ENCODE measurements at places on chromosomes 3 and 15.
A peak's percentile ranks its signal among the peaks of the same experiment; 100 is the strongest.

DNA sequence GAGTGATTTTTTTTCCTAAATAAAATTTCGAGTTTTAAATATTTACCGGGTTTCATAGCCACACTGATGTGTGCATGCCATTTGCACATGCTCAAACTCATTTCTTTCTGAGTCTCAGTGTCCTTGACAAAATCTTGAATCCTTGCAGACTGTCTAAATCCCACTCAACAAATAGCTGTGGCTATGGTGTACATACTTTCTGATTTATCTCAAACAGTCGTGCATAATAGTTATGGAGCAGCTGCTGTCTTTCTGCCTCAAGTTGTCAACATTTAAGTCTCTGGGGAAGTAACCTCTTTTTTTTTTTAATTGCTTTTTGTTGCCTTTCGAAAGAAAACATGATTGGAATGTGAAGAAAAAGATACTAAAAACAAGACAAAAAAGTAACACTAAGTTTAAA is 52.8 kb upstream of the UTS2B start:
- DNase-seq, result no peak

GRCh38 chr3:184428561-184429175 is 48.8 kb downstream of the CHRD start:
- DNase-seq, result no peak

DNA sequence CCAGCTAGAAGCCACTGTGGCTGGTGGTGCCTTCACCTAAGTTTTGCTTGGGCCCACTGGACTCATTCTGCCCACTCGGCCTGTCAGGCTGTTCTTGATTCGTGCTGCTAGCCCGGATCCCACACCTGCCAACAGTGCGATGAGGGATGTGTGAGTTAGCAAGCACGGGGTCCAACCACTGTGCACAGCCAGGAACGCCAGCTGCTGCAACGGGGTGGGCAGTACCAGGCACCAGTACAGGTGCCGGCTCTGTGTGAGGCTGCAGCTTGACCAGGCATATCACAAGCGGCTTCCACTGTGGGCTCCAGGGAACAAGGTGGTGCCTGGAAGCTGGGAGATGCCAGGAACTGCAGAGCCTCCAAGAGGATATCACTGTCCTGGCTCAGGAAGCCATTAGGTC is 481.2 kb downstream of the OTOL1 start:
- no peak for DNase-seq

DNA sequence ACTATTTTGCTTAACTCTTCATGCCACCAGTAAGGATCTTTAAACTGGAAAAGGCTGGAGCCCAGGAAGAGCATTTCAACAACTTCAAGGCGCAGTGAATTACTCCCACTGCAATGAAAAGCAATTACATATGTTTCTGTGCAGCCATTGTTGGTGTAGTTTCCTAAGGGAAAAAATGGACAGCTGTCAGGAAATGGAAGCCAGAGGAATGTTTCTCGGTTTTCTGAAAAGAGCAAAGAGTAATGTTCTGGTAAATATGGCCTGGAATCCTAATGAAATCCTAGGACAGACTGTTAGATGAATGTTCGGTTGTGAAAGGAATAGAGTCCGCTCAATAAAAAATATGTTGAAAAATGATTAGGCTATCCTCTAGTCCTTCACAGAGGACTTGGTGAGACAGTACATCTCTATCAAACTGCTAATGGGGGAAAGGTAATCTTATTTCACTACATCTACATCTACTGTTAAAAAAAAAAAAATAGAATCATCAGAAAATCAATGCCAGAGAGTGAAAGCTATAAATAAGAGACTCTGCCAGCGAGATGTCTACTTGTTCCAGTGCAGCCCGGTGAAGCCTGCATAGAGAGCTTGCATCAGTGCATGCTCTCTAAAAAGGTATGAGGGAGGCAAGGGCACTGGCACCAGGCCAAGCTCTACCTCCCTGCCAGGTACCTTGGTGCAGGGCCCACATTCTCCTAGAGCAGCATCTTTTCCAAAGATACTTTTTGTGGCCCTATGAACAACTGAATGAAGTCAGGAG is 68.2 kb upstream of the TJP1 start:
- no peak for DNase-seq

DNA sequence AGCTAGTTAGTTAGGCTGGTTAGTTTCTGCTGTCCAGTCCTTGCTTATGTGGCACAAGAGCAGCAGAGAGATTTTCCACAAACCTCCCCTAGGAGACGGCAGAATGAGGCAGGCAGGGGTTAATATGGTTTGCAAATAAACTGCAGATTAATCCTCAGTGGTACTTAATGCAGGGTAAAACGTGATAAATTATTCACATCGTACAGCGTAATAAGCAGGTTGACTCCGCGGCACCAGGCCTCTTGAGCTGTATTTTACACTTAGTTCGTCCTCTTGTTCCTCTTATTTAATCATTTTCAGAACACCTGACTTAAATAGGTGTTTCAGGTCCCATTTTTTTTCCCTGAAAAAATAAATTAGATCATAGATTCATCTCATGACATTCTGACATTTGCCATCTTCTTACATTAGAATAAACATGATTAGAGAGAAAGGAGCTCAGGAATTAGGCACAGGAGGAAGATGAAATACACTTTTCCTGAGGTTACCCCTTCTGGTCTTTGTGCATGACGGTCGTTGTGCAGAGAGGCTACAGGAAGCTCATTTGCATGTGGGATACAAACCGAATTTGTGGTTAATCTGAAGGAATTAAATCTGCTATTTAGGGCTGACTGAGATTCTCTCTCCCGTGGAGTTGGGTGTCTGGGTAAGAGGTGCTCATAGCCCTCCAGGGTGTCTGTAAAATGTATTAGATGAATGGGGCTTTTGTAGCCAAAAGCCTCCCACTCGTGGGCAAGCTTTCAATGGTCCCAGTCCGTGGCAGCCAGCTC is 27.1 kb upstream of the VPS8 start:
- no peak for DNase-seq

DNA sequence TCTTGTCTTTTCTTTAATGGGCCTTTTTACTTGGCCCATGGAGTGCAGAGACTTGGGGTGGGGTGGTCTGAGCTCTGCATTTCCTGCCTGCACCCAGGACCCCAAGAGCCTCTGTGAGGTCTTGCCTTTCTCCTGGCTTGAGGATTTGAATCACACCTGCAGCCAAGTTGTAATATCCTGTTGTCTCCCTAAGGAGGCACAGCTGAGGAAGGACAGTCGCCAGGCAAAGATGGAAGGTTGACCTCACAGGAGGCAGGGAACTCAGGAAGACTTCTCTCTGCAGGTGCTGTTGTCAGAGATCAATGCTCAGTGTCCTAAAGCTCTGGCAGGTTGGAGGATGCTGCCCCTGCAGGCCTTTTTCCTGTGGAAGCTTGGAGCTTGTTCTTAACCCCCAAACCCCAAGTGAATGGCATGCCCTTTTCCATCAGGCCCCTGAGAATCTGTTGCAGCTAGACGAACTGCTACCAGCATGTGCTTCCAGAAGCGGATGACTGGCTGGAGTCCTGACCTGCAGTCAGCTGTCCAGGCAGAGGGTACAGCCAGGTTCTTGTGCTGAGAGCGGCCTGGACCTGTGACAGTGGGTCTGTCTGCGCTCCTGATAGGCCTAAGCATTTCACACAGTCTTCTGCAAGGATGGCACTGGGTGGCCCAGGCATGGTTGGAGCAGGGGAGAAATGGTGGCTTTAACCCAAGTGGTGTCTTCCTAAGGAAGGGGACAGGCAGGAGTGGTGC is 120.0 kb downstream of the EEFSEC start:
- DNase-seq, result no peak

- no peak for DNase-seq
These were observed 71.9 kb downstream of the CMTM8 start for GRCh38 chr3:32310336-32310735.

DNA sequence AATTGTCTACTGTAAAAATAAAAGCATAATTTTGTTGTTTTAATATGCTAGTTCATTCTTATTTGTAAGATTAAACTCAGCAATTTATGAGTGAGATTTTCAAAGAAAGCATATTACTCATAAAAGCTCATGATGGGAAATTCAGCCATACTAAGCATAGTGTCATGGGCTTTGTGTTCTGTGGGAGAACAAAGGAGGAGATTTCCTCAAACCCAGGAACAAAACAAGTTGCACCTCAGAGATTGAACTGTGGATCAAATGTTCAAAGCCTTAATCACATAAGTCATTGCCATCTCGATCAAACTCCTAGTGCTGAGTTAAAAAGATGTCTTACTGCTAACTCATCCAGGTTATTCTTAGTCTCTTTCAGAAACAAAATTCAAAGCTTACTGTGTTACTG is 85.6 kb upstream of the PDZRN3 start:
- no peak for DNase-seq

DNA sequence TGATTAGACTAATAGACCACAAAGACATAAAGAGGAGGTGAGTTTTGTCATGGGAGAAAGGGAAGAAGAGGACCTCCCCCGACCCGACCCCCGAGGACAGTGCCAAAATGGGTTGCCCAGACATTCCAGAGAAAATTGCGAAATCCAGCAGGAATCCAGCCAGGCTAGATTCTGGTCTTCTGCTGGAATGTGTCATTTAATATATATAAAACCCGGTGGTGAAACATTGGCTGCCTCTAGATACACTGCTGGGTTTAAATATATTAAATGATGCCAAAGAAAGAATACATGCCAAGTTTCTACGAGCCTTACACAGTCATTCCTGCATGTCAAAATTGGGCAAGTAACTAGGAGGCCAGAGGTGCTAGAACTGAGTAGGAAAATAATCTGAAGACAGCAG is 45.3 kb upstream of the SPESP1 start:
- DNase-seq, result no peak

- no peak for DNase-seq
These were observed 61.4 kb downstream of the SMAD6 start for GRCh38 chr15:66763186-66764071.

DNA sequence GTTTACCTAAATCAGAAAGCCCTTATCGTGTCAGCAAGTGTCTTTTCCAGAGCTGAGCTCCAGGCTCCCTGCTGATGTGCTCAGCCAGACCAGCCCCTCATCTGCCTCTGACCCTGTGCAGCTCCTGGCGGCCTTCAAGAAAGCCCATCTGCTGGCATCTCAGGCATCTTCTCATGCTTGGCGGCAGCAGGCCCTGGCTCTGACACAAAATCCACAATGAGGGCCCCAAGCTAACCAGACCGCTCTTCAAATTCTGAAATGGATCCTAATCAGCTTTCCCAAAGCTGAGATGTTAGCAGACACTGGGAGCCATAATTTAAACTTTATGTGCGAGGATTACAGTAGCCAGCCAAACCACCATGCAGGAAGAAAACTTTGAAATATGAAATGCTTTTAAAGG is 50.8 kb upstream of the CTDSPL start:
- DNase-seq, result no peak

- DNase-seq, result no peak
These were observed 176.6 kb downstream of the KLF13 start for GRCh38 chr15:31503256-31503655.

- DNase-seq, result no peak
These were observed 10.1 kb upstream of the CHCHD6 start for GRCh38 chr3:126693921-126694320.

GRCh38 chr3:43043071-43043766 is 62.7 kb downstream of the POMGNT2 start:
- no peak for DNase-seq

DNA sequence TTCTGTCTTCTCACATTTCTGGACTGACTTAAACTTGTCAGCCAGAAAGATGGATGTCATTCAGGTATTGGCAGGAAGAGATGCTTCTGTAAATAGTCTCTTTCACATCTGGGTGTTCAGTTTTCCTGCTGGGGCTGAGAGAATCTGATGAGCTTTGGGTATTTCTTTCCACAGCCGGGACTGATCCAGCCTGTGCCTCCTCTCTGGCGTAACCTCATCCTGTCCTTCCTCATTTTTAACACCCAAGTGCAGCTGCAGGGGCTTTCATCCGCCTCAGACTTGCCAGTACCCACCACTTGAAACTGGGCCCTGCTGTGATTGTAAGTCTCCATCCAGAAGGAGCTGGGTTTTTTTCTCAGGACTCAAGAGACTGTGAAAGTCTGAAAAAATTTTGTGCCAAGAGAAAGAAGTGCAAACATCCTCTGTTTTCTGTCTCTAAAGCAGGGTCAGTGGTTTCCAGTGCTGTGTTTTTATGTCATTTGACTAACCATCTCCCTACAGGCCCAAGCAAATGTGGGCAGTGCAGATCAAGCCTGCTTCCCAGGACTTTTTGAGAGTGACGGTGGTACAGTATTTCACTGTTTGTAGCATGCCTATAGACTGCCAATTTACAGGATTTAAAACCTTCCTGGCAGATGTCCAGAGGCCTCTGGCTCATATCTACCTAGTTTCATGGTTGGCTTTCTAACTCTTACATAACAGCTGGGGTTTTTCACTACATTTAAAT is 342.7 kb downstream of the PTPRG start:
- DNase-seq, result peak; percentile 16

GRCh38 chr3:185724761-185725160 is 100.1 kb downstream of the IGF2BP2 start:
- no peak for DNase-seq

GRCh38 chr3:114394551-114394950 is 100.7 kb downstream of the TIGIT start:
- DNase-seq, result no peak

GRCh38 chr15:62666046-62666445 is 376.5 kb upstream of the TPM1 start:
- DNase-seq, result no peak

DNA sequence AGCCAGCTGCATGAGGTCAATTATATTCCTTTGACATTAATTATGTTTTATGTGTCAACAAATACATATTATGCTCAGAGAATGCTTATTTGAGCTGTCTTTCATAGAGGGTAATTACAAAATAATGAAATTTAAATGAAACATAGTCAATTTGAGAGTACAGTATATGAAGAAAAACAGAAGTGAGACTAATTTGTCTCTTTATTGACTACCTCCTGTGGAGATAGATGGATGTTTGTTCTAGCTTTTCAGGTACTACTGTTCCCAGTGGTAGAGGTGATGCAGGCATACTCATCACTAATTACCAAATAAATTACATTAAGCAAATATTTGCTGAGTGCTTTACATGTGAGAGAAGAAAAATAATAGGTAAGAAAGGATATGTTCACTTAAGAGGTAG is 1129.6 kb downstream of the OTOL1 start:
- DNase-seq, result no peak

GRCh38 chr3:184405075-184406030 is 25.5 kb downstream of the CHRD start:
- DNase-seq, result no peak

- no peak for DNase-seq
These were observed 224.4 kb downstream of the RYR3 start for GRCh38 chr15:33535135-33535534.

DNA sequence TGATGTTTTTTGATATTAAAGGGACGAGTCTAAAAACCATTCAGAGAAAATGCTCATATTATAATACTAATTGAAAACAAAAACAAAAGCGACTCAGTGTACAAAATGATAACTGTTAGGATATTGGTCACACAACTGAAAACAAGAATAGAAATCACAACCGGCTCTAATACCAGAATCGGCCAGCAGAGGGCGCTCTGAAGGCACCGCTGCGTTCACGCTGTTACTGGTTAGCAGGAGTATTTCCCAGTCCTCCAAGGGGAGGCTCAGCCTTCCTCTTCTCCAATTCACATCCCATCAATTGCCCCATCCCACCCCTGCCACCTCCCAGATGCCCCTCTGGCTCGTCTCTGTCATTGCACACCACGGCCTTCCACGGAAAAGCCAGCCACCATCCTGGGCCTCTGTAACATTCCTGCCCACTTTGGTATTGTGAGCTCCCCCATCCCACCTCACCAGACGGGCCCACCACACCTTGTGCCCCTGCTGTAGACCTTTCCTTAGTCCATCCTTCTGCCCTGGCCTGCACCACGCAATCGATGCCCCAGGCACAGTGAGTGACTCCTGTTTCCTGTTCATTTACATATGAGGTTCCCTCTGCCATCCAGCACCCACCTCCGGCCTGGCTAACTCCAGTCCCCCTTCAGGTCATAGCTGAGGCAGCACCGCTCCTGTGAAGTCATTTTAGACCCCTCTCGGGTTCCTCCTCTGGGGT is 8.5 kb downstream of the FAM107A start:
- DNase-seq, result peak; percentile 88

Measured in nephron progenitor cell (in vitro differentiated cells).